Naive B cell (primary cell): ENCODE measurements at places on chromosomes 5 and 9.
A peak's percentile ranks its signal among the peaks of the same experiment; 100 is the strongest.

- no peak for DNase-seq
Measured at GRCh38 chr9:124749781-124750180, 21.3 kb downstream of the NR6A1 start.

GRCh38 chr9:120712539-120713031 lies 1.7 kb downstream of the MEGF9 start:
- no peak for DNase-seq

- DNase-seq: peak; percentile 6
Measured at GRCh38 chr9:106753155-106753671, 109.8 kb upstream of the ZNF462 start.

DNA sequence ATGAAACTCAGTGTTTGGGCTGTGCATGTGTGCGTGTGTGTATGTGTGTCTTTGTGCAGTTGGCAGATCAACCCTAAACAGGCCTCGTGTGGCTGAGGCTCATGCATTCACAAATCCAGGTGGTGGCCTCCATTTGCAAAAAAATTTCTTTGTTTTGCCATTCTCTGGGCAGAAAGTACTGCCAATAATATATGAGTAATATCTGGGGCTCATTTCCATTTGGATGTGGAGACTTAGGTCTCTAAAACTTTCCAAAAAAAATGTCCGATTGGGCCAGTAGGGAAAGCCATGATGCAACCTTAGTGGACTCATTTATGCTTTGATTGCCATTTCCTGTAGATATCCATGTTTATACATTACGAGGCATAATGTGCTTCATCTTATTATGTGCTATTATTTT lies 77.9 kb upstream of the RPS23 start:
- DNase-seq: no peak

GRCh38 chr9:107435415-107435814 lies 54.2 kb downstream of the KLF4 start:
- DNase-seq: no peak

DNA sequence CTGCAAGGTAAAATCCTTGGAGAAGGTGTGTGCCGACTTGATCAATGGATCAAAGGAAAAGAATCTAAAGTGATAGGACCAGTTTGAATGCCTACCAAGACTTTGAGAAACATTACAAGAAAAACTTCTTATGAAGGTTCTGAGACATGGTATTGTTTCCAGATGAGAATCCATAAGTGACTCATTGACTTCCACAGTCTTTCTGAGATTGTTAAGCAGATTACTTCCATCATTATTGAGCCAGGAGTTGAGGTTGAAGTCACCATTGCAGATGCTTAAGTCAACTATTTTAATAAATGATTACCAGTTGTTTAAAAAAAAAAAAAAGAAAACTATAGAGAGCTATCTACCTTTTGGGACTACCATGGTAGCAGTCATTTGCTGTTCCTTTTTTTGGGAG lies 7.0 kb downstream of the LNPEP start:
- DNase-seq: no peak

- no peak for DNase-seq
Measured at GRCh38 chr5:17012289-17012688, 76.2 kb upstream of the MYO10 start.

DNA sequence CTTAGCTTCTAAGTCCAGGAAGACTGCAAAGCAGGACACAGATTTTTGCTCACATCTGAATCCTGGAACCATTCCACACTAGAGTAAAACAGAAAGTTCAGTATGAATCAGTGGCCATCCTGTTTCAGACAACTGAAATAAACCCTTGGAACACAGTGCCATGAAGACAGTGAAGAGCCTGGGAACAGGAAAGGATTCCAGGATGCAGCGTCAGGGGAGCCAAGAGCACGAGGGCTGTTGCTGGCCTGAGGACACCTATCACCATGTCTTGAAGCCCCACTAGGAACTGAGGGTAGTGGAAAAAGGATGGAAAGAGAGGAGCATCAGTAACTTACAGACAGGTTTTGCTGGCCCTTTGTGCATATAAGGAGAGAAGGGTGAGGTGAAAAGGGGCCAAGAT lies 115.3 kb upstream of the FSTL4 start:
- no peak for DNase-seq

DNA sequence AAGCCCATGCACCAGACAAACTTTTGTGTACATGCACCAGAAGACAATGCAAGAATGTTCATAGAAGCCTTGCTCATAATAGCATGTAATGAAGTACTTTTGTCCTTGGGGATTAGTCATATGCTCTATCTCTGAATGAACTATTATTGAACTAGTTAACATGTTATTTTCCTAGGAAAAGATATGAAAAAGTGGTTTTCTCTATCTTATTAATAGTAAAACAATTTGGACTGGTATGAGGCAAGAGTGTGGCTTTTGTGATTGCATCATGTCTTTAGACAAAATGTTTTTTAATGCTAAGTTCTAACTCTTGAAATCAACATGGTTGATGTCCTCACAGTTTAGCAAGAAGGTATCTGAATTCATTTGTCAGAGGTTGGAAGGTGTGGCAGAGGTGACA lies 55.7 kb upstream of the SPDL1 start:
- DNase-seq: no peak

DNA sequence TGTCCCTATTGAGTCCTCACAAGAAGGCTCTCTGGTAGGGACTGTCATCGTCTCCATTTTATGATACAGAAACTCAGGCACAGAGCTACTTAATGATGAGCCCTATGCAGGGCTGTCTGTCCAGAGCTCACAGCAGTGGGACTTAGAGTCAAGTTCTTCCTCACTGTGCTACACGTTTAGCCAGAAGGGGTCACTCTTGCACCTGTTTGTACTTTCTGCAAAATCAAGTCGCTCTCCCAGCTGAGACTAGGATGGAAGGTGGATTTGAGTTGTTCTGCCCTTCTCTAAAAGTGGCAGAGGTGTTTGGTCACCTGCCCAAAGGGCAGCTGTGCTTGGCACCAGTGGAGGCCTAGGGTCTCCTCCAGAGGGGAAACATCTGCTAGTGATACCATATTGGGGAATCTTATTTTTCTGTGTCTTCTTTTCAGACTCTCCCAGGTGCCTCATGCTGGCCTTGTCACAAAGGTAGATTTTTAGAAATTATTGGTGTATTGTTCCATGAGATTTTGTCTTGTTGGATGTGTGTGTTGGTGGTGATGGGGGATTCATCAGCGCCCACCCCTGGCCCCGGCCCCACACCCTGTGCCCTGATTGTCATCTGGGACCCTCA lies 104.2 kb downstream of the PPARGC1B start:
- peak; percentile 41 for DNase-seq

- no peak for DNase-seq
Measured at GRCh38 chr9:38003230-38003629, 65.8 kb downstream of the SHB start.

DNA sequence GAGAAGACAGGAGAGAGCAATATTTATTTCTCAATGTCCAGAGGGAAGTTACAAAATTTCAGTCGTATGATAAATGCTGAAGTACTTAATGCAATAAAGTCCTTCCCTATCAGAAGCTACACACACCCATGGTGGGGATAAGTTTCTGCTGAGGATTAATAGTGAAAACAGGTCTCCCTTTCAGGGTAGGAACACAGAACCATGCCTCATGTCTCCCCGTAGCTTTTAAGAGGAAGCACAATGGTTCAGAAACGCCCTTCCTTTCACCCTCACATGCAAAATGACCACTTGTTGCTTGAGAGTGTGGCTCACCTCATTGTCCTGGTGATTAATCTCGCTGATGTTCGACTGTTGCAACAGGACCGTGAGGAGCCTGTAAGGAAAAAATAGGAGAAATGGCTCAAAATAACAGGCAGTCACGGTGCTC lies 73.6 kb downstream of the ANKRD55 start:
- no peak for DNase-seq
